ENCODE measurements at places on chromosomes 2 and 18. TPM values are rescaled to one million over a fixed set of nuclear protein-coding genes. Genes with fewer than 3 reads are reported as not detected.
A peak's percentile ranks its signal among the peaks of the same experiment; 100 is the strongest.

DNA sequence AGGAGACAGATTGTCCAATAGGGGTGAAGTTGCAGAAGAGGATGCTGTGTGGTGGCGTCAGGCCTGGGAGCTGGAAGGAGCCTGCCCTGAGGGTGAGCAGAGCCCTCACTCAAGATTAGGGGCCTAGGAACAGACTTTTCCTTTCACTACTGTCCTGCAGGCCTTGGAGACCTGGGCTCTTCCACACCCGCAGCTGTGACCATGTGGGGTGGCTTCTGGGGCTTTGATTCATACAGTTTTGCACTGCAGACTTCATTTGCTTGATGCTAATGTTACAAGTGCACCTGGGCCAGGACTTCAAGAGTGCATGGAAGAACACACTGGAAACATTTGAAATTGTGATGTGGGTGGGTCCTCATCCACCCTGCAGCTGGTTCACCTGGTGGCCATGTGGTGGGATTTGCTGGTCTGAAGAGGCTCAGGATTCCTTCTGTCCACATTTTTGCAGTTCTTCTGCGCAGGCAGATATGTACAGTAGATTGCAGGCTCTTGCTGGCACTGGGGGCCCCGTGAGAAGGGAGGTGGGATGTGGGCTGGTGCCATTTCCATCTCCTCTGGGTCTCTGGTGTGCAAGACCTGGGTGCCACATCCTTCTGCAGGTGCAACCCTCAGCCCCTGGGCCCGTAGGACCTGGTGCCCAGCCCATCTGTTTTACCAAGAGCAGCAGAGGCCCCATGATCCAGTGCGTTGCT, 9.9 kb downstream of the GLI2 start:
- no peaks in the 10 kb centered on the region for H3K36me3 ChIP-seq
- H3K27me3 ChIP-seq = peaks cover 19% of the 10 kb centered on the region
- no peak overlapping the region for H3K4me3 ChIP-seq
- H3K27ac ChIP-seq = no peak overlapping the region
- no peak for DNase-seq

Gene LYPD1
- not detected for total RNA-seq

GRCh38 chr2:62443471-62443870, 62.5 kb downstream of the TMEM17 start:
- no peak overlapping the region for H3K4me3 ChIP-seq
- H3K36me3 ChIP-seq = no peaks in the 10 kb centered on the region
- H3K27ac ChIP-seq = no peak overlapping the region
- H3K4me1 ChIP-seq = no peaks in the 10 kb centered on the region
- no peak for DNase-seq
- H3K27me3 ChIP-seq = no peaks in the 10 kb centered on the region

DNA sequence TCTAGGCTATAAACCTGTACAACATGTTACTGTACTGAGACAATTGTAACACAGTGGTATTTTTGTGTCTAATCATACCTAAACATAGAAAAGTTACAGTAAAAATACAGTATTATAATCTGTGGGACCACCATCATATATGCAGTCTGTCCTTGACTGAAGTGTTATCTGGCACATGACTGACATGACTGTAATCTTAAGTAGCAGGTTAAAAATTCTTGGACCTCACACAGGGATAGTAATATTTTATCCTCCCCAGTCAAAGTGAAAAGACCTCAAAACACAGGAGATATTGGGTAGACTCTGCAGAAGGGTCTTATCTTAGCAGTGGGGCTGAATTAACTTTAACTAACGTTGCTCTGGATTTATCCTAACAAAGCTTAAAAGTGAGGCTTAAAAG, 4.9 kb upstream of the SCN9A start:
- no peaks in the 10 kb centered on the region for H3K4me1 ChIP-seq
- no peak for DNase-seq
- no peak overlapping the region for H3K4me3 ChIP-seq
- no peaks in the 10 kb centered on the region for H3K36me3 ChIP-seq
- H3K27ac ChIP-seq = no peak overlapping the region

Gene CHRNG
- not detected for total RNA-seq

Gene DCDC2C
- total RNA-seq = not detected

- H3K27ac ChIP-seq = no peak overlapping the region
- DNase-seq = no peak
These were observed 49.2 kb upstream of the CDC42EP3 start for GRCh38 chr2:37720533-37721200.

DNA sequence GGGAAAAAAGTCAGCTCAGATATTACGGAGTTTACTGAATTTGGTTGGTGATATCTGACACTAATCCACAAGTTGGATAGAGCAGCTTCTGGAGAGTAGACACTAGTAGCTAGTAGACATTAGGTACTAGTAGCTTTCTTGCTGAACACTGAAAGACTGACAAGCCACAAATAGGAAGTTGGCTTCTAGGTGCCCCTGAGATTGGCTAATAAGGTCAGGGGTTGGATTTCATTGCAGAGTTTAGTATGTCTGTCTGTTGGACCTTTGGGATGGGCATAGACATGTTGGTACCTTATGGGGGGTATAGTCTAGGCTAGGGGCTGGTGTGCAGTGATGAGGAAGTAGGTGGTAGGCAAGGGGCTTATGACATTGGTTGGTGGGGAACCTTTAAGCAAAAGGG, 164.9 kb upstream of the LRRTM1 start:
- H3K36me3 ChIP-seq = no peaks in the 10 kb centered on the region
- no peak for DNase-seq
- no peaks in the 10 kb centered on the region for H3K27me3 ChIP-seq

DNA sequence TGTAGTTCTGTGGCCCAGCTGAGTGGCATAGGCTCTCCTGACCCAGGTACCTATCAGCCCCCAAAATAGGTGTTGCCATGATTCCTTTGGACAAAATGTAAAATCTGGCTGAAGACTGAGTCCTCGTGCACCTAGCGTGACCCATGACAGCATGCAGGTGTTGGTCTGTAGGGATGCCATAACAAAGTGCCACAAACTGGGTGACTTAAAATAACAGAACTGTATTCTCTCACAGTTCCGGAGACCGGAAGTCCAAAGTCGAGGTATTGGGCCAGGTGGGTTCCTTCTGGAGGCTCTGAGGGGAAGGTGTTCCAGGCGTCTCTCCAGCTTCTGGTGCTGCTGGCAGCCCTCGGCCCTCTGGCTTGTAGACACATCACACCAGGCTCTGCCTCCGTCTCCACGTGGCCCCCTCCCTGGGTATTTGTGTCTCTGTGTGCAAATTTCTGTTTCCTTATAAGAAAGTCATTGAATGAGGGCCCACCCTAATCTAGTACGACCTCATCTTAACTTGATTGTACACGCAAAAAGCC, 34.5 kb downstream of the LRRFIP1 start:
- H3K27me3 ChIP-seq = no peaks in the 10 kb centered on the region
- no peak overlapping the region for H3K4me3 ChIP-seq
- peaks cover 9% of the 10 kb centered on the region for H3K4me1 ChIP-seq
- no peak for DNase-seq
- H3K36me3 ChIP-seq = no peaks in the 10 kb centered on the region
- no peak overlapping the region for H3K27ac ChIP-seq

- H3K27ac ChIP-seq = no peak overlapping the region
- H3K4me3 ChIP-seq = no peak overlapping the region
- DNase-seq = no peak
- H3K36me3 ChIP-seq = no peaks in the 10 kb centered on the region
- H3K27me3 ChIP-seq = no peaks in the 10 kb centered on the region
These were observed 230.2 kb downstream of the KCNE4 start for GRCh38 chr2:223282221-223282620.

Gene HOXD13
- total RNA-seq = not detected

- peaks cover 41% of the 10 kb centered on the region for H3K4me1 ChIP-seq
- H3K36me3 ChIP-seq = no peaks in the 10 kb centered on the region
- DNase-seq = no peak
These were observed 55.2 kb downstream of the TNP1 start for GRCh38 chr2:216804357-216805350.

- peaks cover 73% of the 10 kb centered on the region for H3K4me1 ChIP-seq
- peak overlapping the region; percentile 66 for H3K27ac ChIP-seq
- no peak for DNase-seq
- H3K4me3 ChIP-seq = no peak overlapping the region
- H3K27me3 ChIP-seq = no peaks in the 10 kb centered on the region
These were observed 120.5 kb upstream of the ZFP36L2 start for GRCh38 chr2:43346602-43347567.

DNA sequence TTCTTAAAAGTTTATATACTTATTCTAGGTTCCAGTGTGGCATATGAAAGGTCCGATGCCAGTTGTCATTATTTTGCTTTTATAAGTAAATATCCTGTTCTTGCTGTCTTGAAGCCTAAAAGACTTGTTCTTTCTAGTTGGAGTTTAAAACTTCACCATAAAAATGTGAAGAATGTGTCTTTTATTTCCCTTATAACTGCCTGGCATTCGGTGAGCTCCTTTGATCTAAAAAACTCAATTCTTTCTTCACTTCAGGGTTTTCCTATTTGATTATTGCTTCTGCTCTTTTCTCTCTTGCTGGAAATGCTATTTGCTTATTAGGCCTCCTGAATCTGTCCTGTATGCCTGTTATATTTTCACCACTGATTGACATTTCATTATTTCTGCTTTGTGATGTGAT, 51.6 kb downstream of the TSPYL6 start:
- H3K4me1 ChIP-seq = no peaks in the 10 kb centered on the region
- DNase-seq = no peak
- H3K27ac ChIP-seq = no peak overlapping the region
- H3K27me3 ChIP-seq = no peaks in the 10 kb centered on the region
- no peak overlapping the region for H3K4me3 ChIP-seq
- H3K36me3 ChIP-seq = no peaks in the 10 kb centered on the region

Gene ZBTB7C
- total RNA-seq = 1.9 TPM

GRCh38 chr2:137897082-137897481, 67.2 kb upstream of the HNMT start:
- H3K36me3 ChIP-seq = no peaks in the 10 kb centered on the region
- H3K27me3 ChIP-seq = no peaks in the 10 kb centered on the region
- no peak overlapping the region for H3K27ac ChIP-seq
- H3K4me3 ChIP-seq = no peak overlapping the region

DNA sequence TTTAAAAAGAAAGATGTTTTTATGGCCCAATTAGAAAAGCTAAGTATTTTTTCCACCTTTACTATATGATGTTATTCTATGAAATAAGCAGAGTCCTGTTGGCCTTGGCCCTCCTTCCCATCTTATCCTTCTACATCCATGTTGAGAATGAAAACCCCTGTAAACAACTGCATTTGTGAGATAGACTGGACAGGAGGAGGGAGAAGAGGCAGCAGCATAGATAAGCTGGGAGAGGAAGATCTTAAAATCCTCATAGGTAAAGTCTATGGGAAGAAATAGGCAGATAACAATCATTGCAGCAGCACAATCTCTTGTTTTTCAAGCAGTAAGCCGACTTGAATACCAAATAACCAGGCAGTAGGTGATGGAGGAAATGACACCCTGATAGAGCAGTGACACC, 207.6 kb upstream of the PARD3B start:
- no peaks in the 10 kb centered on the region for H3K36me3 ChIP-seq
- no peak overlapping the region for H3K27ac ChIP-seq
- no peak for DNase-seq

Gene EHD3
- total RNA-seq = 17.2 TPM

Gene DNAJC5G
- 3.3 TPM for total RNA-seq

DNA sequence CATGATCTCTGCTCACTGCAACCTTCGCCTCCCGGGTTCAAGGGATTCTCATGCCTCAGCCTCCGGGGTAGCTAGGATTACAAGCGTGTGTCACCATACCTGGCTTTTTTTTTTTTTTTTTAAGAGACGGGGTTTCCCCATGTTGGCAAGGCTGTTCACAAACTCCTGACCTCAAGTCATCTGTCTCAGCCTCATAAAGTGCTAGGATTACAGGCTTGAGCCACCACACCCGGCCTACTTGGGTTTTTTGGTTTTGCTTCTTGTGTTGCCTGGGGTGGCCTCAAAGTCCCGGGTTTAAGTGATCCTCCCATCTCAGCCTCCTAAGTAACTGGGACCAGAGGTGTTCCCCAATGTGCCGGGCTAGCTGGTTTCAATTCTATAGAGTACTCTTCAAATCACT, 64.6 kb downstream of the NAPG start:
- no peak for DNase-seq
- H3K4me1 ChIP-seq = no peaks in the 10 kb centered on the region
- H3K27me3 ChIP-seq = no peaks in the 10 kb centered on the region

DNA sequence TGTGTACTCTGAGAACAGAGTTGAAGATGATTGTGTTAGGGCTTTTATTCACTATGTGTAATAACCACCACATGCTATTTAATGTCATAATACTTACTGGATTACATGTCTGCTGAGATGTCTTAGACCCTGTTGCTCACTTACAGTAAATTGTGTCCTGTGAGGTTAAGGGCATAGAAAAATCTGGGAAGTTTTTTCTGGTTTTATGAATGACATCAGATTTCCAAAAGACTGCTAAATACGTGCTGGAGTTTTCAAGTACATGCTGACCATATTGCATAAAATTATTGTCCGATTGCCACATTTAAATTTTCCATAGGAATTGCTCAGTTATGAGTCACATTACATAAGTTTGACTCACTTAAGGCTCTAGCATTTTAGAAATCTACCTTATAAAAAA, 96.7 kb upstream of the COL5A2 start:
- H3K4me1 ChIP-seq = no peaks in the 10 kb centered on the region
- H3K27me3 ChIP-seq = no peaks in the 10 kb centered on the region
- H3K36me3 ChIP-seq = no peaks in the 10 kb centered on the region
- H3K4me3 ChIP-seq = no peak overlapping the region

GRCh38 chr2:192465141-192465540, 270.4 kb upstream of the TMEFF2 start:
- H3K4me3 ChIP-seq = no peak overlapping the region
- no peaks in the 10 kb centered on the region for H3K36me3 ChIP-seq
- no peaks in the 10 kb centered on the region for H3K27me3 ChIP-seq
- no peak overlapping the region for H3K27ac ChIP-seq
- DNase-seq = no peak

Gene POU3F3
- total RNA-seq = not detected

DNA sequence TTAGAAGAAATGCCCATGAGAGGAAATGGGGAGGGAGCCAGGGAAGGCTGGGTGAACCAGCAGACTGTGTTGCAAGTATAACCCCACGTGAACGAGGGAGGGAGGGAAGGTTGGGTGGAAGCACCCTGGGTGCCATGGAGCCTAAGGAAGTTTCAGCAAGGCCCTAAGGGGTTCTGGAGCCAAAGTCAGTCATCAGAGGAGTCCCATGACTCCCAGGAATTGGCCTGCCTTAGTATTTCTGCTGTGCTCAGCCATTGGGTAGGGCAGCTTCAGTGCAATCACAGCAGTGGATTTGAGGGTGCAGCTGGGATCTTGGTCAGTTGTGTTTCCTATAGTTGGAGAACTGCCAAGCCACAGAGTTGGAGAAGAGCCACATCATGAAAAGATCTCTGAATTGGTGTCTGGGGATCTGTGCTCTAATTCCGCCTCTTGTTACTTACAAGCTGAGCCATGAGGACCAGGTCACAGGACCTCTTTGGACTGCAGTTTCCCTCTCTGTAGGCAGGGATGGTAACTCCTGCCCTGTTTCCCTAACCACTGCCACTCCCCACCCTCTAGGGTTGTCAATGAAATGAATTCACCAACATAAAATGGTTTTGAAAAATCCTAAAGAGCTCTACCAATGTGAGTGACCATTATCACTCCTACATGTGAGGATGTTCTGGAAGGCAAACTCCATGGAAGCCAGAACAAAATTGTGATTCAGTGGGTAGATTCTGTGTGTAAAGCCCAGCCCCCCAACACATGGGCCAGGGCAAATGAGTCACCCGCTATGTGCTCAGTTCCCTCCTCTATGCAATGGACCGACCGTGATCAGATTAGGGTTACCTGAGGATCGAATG, 108.9 kb downstream of the CLIP4 start:
- no peak overlapping the region for H3K27ac ChIP-seq
- no peaks in the 10 kb centered on the region for H3K27me3 ChIP-seq
- H3K36me3 ChIP-seq = no peaks in the 10 kb centered on the region
- DNase-seq = no peak

- peaks cover 38% of the 10 kb centered on the region for H3K4me1 ChIP-seq
- no peak for DNase-seq
- H3K27ac ChIP-seq = peak overlapping the region; percentile 96
- H3K27me3 ChIP-seq = no peaks in the 10 kb centered on the region
- peaks cover 5% of the 10 kb centered on the region for H3K36me3 ChIP-seq
These were observed 1.9 kb downstream of the SOS1 start for GRCh38 chr2:39118786-39119499.
